Stimulated activated CD4-positive, alpha-beta T cell treated with anti-CD3 and anti-CD28 coated beads, Interleukin-4, amount 100 ng/mL, for 1 hour (primary cell): ENCODE measurements at places on chromosomes 4 and X.

DNA sequence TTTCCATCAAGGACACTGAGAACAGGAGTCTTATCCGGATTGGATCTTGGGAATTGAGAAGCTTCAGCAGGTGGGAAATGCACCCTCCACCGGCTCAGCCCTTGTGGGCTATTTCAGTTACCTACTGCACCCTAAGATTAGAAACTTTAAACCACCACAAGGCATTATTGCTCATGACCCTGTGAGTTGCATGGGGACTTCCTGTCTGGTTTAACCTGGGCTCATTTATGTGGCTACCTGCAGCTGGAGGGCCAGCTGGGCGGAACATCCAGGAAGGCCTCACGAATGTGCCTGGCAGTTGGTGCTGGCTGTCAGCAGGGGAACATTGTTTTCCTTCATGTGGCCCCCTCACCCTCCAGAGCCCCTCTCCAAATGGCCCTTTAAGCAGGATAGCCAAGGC is 164.1 kb downstream of the DEFB131A start:
- DNase-seq, result no peak

GRCh38 chr4:153485860-153486259 is 19.7 kb downstream of the TMEM131L start:
- DNase-seq, result no peak

DNA sequence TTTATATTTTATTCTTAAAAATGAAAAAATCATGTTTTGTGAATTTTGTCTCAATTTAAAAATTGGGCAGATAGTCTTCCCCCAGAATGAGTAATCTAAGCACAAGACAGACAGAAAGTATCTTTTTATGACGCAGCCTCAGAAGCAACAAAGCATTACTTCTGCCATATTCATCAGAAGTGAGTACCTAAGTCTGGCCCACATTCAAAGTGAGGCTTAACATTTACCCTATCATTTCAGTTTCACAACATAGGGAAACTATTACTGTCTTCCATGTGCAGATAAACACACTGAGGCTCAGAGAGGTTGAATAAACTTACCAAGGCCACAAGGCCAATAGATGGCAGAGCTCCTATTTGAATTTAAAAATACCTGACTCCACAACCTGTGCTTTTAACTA is 4.4 kb upstream of the PRDX4 start:
- no peak for DNase-seq

DNA sequence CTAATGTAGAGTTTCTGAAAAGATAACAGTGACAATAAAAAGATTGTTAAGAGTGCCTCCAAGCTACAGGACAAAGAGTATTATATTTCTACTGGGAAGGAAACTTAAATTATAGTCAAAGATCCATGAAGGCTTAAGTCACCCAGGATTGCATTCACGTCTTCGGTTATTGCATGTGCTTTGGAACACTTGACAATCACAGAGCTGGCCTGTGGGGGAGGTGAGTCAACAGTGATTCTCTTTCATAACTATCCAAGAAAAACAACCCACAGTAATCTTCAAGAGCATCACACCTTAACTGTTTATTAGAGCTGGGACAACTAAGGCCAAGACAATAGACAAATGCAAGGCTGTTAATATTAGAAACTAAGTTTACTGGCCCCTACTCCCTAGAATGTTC is 40.3 kb downstream of the PDGFC start:
- DNase-seq, result no peak
